ENCODE measurements at places on chromosomes 3 and 15.

DNA sequence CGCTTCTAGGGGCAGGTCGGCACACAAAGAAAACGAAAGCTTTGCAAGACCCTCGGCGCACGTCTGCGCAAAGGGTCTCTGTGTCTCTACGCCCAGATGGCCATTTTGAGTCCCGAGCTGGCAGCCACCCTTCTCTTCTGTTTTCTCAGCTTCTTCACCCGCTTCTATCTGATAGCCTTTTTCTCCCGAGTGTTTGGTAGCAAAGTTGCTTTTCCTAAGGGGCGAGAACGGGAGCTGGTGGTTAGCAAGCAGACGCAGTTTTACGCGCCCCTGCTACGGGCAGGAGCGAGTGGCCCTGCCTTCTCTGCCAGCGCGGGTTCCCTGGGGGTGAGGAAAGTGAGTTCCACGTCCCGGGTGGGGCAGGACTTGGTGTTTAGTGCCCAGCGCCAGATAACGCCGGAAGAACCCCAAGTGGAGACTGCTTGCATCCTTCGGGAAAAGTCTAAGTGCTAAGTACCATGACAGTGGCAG, 2.9 kb upstream of the MKRN2 start:
- no peak for DNase-seq

- DNase-seq, result no peak
Measured at GRCh38 chr3:27633224-27633545, 88.9 kb downstream of the EOMES start.

- no peak for DNase-seq
Measured at GRCh38 chr3:26560081-26560480, 62.5 kb upstream of the LRRC3B start.

DNA sequence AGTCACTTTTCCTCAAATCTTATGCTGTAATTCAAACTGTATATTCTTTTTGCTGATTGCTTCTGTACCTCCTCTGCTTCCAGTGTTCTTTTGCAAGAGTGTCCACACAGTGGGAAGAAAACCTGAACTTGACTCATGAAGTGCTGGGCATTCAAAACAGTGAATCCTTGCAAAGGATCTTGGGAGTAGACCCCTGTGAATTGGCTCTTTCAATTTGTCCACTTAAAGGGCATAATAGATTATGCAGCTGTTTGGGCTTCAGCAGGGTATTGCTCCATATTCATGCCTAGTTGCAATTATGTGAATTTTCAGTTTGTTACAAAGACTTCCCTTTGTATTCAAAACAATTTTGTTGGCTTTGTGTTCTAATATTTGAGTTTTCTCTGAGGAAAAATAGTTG, 11.4 kb downstream of the ZFAND6 start:
- no peak for DNase-seq

- DNase-seq, result no peak
Measured at GRCh38 chr3:27844052-27844675, 122.0 kb upstream of the EOMES start.

DNA sequence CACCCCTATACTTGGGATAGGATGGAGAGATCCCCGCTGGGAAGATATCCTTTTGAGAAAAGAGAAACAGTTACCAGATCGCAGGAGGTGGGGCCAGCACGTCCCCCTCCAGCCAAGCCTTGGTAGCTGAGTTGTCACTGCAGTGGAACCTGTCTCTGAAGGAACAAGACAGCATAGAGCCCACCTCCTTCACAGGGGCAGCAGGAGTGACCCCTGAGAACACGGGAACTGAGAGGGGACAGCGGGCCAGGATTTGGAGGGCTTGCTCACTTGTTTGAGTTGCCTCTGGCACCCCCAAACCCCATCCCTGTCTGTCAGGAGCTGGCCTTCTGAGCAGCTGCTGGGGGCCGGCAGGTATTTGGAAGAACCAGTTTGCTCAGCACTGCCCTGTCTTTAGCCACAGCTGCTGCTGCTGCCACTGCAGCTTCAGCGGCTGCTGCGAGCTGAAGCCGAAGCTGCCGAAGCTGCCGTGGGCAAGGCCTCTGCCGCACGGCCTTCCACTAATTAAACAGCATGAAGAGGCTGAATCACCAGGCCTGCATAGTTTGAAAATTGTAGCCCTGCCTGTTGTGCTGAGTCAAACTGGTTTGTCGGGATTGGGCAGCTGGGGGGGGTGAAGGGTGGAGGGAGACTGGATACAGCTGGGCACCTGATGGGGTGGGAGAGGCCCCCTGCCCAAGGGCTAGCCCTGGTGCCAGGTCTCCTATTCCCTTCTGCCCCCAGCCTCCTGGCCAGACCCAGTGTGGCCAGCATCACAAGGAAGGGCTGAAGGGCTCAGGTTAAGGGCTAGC, 4.0 kb downstream of the EPHB3 start:
- no peak for DNase-seq

DNA sequence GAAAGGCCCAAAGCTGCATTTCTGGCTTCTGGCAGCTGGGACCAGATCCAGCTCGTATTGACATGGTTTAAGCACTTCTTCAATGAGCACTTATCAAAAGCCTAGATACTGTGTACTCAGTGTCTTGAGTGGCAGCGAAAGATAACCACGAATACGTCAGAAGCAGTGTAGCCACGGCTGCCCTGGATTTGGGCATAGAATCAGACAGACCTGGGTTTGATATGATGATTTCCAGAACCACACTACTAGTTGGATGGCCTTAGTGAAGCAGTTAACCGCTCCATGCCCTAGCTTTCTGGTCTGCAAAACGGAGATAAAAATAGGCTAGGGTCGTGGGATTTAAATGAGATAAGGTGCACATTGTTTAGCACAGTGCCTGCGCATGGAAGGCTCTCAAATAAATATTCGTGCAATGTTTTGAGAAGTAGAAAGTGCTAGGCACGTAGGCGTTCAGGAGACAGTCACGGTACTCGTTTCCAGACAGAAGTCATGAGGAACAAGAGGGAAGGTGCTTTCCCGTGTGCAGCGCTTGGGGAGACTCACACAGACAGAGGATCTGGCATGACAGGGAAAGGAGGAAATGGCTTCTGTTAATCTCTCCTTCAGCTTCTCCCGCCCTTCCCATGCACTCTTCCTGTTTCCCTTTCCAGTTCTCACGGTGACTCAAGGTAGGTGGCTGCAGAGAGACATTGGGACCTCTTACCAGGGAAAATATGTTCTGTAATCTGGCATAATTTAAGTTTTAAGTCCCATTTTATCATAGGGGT, 70.3 kb downstream of the CCNL1 start:
- no peak for DNase-seq

DNA sequence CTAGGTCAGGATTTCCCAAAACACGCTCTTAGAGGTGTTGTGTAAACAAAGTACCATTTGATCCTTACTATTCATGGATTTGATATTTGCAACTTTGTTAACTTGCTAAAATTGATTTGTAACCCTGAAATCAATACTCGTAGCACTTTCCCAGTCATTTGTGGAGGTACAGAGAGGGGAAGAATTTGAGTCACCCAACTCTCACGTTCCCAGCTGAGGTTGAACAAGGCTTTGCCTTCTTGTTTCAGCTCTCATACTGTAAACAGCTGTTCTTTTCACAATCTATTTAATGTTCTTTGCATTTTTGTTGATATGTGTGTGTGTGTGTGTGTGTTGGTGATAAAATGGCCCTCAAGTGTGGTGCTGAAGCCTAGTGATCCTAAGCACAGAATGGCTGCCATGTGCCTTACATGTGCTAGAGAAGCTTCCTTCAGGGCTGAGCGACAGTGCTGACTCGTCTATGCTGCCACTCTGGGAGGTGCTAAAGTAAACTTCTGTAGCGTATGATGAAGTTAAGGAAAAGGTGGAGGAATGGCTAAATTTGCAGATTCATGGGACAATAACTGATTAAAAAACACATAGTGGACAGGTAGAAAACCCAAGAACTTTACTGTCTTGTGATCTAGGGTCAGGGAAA, 173.2 kb downstream of the APBA2 start:
- no peak for DNase-seq

DNA sequence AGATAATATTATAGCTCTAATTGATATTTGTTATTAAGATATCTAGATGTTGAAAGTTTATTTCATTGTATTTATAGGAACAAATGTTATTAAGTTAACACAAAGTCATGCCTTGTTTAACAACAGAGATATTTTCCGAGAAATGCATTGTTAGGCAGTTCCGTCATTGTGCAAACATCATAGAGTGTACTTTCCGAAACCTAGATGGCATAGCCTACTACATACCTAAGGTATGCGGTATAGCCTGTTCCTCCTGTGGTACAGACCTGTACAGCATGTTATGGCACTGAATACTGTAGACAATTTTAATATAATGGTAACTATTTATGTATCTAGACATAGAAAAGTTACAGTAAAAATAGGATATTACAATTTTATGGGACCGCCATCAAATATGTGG, 114.3 kb downstream of the NAALADL2 start:
- no peak for DNase-seq

DNA sequence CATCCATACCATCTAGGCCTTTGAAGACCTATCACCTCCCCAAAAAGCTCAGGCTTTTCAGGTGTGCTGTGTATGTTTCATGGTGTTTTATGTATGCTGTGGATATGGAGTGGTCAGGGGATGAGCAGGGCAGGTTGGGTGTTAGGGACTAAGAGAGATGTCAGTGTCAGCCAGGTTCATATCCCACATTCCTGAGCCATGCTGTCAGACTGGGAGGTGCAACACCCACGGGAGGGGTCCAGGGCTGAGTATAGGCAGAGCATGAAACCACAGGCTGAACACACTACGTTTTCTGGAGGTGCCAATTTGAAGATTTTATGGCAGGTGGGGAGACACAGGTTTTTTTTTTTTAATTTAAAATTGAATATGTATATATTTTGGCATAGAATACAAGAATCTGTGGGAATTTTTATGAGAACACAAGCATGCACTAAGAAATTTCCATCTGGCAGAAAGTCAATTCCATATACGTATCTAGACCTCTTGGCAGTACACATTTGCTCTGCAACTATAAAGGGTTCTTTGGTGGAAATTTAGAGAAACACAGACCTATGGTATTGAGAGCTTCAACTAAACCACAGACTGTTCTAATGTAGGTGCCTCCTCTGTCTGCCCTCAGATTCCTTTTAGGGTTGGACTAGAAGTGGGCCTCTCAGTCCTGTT, 101.9 kb upstream of the RNU6-1 start:
- no peak for DNase-seq

- no peak for DNase-seq
Measured at GRCh38 chr15:62241135-62241770, 76.2 kb upstream of the C2CD4B start.

DNA sequence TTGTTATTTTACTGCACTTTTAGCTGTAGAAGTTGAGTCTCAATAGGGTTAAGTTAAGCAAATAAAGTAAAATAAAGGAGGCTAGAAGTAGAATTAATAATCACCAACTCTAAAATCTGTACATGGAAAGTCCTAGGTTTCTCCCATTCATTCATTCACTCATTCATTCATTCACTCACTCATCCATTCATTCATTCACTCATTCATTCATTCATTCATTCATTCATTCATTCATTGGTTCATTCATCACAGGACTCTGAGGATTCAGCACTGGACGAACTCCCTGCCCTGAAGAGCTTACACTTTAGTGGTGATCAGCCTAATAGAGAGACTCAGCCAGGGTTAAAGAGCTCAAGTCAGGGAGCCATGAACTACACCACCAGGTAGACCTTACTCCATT, 4.5 kb upstream of the LSG1 start:
- DNase-seq, result no peak
